ENCODE measurements at places on chromosomes 12 and 14.
A peak's percentile ranks its signal among the peaks of the same experiment; 100 is the strongest.

GRCh38 chr12:52514471-52515318, 5.5 kb downstream of the KRT5 start:
- no peak overlapping the region for H3K27ac ChIP-seq
- H3K36me3 ChIP-seq, result no peaks in the 10 kb centered on the region
- H3K4me1 ChIP-seq, result no peaks in the 10 kb centered on the region
- peak; percentile 7 for DNase-seq
- no peak overlapping the region for H3K4me3 ChIP-seq

DNA sequence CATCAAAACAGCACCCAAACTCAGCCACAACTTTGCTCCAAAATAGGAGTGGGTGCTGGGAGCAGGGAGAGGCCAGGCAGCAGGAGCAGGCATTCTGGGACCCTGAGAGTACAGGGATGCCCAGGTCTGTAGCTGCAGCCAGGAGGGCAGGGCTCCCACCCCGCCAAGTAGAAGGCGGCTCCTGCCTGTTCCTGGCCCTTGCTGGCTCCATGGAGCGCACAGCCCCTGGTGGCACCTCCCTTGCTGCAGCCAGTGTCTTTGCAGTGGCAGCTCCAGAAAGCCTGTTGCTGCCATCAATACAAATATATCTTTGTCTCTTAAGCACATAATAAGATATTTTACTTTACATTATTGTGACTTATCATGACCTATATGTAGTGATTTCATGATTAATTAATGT, 1096.5 kb downstream of the FSCB start:
- no peak for DNase-seq
- no peaks in the 10 kb centered on the region for H3K27me3 ChIP-seq
- H3K27ac ChIP-seq, result no peak overlapping the region
- H3K4me3 ChIP-seq, result no peak overlapping the region

DNA sequence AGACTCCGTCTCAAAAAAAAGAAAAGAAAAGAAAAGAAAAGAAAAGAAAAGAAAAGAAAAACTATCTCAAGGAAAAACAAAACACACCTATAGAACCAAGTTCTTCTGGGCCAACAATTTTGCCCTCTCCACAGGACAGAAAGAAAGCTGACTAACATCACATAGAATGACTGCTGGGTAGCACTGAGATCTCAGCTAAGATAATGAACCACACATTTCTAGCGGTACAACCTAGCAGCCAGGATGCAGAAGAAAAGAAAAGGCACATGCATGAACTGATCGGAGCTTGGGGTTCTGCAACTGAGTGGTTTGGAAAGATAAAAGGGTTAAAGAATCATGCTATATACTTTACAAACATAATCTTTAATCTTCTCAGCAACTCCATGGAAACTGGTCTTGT, 19.5 kb downstream of the TMED10 start:
- peak overlapping the region; percentile 52 for H3K27ac ChIP-seq
- no peak for DNase-seq
- H3K27me3 ChIP-seq, result no peaks in the 10 kb centered on the region
- peaks cover 12% of the 10 kb centered on the region for H3K4me1 ChIP-seq
- peaks cover 2% of the 10 kb centered on the region for H3K36me3 ChIP-seq

DNA sequence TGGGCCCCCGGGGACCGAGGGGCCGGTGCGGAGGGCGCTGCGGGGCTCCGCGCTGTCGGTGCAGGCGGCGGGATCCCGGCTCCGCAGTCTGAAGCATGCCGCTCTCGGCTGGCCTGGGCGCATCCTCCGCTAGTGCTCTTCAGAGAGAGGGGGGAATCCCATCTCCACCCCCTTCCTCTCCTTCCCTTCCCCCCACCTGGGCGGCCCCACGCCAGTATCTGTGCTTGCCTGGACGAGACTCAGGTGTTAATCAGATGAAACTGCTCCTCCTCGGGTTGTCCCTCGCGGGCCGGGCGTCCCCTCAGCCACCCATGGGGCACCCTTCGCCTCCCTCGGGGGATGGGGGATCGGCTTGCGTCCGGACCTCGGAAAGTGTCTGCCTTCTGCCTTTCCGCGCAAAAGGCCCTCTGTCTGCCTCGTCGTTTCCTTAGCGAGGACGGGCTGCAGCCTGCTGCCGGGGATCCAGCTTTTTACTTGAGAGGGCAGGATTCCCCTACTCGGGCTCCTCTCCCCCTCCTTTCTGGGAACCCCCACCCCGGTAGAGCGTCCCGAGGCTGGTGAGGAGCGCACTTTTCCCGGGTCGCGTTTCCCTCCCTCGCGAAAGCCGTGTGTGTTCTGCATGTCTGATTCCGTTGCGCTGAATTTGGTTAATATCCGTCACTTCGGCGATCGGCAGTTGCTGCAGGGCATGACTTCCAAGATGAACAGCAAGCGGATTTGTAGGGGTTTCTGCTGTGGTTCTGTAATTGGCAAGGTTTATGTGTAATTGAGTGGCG, 1.1 kb downstream of the GPHN start:
- H3K36me3 ChIP-seq, result no peaks in the 10 kb centered on the region
- peaks cover 27% of the 10 kb centered on the region for H3K27me3 ChIP-seq
- peak; percentile 33 for DNase-seq
- peak overlapping the region; percentile 81 for H3K27ac ChIP-seq

DNA sequence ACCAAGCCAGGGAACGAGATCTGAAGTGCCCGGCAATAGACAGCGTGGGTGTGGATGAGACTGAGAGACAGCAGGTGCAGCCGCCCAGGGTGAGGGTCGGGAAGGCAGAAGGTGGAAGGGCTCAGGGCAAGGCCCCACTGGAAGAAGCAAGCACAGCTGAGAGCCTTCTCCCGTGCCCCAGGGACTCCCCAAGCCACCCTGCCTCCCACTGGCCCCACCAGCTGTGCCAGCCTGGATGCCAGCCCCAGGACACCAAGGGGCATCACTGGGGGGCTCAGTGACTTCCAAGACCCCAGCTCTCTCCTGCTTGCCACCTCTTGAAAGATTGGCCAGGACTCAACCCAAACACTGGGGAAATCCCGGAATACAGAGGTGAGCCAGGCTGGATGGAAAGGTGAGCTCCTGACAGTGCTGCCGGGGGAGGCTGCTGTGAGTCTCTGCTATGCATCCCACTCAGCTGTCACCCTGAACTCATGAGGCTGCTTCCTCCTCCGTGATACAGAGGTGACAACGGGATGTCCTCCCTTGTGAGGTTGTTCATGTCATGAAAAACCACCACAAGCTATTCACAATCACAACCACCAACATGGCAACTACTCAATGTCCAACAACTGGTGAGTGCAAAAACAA, 13.8 kb downstream of the TESC start:
- no peak for DNase-seq
- no peaks in the 10 kb centered on the region for H3K36me3 ChIP-seq
- peaks cover 2% of the 10 kb centered on the region for H3K27me3 ChIP-seq
- H3K4me1 ChIP-seq, result peaks cover 1% of the 10 kb centered on the region
- H3K27ac ChIP-seq, result no peak overlapping the region
- no peak overlapping the region for H3K4me3 ChIP-seq

DNA sequence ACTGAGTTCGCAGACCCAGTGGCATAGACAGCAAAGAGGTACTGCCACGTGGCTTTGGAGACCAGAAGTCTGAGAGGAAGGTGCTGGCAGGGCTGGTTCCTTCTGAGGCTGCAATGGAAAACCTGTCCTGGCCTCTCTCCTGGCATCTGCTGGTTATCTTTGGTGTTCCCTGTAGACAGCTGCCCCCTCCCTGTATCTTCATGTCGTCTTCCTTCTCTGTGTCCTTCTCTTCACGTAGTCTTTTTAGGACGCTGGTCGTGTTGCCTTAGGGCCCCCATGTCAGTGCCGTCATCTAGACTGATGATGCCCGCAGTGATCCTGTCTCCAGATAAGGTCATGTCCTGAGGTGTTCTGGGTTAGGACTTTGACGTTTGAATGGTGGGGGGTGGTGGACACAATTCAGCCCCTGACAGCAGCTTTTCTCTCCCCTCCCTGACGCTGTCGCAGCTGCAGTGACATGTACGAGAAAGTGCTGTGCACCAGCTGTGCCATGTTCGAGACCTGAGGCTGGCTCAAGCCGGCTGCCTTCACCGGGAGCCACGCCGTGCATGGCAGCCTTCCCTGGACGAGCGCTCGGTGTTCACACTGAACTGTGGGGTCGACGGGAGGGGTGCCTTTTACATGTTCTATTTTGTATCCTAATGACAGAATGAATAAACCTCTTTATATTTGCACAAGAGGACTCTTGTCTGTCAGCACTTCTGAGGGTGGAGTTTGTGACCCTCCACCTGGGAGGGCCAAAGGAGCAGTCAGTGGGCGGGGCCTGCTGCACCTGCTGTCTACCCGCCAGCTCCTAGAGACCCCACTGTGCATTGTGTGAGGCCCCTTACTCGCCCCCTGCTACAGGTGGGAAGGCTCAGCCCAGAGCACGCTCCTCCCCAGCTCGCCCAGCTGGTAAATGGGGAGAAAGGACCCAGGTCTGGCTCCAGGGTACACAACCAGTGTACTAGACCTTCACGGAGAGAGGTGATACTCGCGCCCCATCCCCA, 6.3 kb downstream of the SIVA1 start:
- peaks cover 17% of the 10 kb centered on the region for H3K36me3 ChIP-seq
- H3K27ac ChIP-seq, result peak overlapping the region; percentile 83
- H3K27me3 ChIP-seq, result no peaks in the 10 kb centered on the region
- H3K4me3 ChIP-seq, result no peak overlapping the region
- no peak for DNase-seq
